ENCODE measurements at places on chromosomes 6 and 20.

GRCh38 chr6:161918628-161919205, 644.9 kb upstream of the AGPAT4 start:
- DNase-seq, result no peak

DNA sequence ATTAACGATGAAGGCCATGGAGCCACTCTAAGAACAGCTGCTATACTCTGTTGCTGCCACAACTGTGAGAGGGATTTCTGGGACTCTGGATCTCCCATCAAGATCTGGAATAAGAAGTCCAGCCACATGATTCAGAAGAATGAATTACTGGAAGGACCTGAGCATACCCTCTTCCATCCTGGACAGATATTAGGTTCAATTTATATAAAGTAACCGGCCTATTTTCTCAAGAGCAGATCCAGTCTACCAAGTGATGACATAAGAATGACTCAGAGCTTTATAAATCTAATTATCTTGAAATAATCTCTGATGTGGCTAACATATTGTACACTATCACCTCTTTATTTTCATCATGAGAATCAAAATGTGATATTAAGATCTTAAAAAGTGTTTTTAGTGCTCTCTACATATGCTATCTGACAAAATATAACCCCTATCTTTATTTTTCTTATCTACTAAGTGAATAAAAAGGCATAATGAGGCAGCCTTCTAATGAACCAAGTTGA, 45.1 kb downstream of the COL9A1 start:
- DNase-seq, result no peak

DNA sequence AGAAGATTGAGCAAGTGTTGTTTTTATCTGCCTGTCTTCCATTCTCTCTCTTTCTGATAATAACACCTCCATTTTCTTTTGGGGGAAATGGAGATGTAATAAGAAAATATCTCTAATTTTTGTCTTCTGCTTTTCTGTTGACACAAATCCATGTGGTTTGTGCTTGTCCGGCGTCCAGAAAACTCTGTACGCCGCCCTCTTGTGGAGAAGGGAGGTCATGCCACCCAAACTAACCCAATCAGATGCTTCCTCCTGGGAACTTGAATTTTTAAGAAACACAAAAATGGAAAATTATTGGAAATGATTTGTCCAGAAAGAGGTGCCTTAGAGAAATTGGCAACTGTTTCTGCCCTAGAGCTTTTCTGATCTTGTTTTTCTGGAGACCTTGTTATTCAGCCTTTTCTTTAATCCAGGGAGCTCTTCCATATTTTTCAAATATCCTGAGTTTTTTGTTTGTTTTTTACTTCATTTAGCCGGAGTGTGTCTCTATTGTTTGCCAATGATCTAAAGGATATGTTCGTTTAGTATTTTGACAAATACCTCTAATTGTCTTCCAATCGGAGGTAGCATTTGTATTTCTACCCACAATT, 17.8 kb upstream of the FNDC1 start:
- DNase-seq, result no peak

- no peak for DNase-seq
These were observed 21.2 kb upstream of the HLA-DQA1 start for GRCh38 chr6:32615885-32616532.

- DNase-seq, result no peak
These were observed 61.5 kb downstream of the FRK start for GRCh38 chr6:115999235-115999634.

DNA sequence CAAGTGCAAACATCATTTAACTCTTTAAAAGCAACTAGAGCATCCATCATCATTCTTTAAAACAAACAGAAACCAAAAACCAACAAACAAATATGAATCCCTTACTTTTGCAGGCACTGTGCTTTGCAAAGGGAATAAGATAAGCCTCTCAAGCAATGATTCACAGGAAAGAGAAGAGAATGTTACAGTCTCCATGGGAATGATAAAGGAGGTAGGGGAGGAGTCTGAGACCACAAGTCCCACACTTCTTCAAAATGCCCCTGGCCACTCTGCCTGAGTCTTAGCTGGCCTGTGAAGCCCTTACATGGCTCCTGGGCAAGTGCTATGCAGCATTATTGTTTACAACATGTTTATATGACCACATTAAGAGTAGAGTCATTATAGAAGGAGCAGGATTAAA, 257.7 kb upstream of the MARCKS start:
- DNase-seq, result no peak

DNA sequence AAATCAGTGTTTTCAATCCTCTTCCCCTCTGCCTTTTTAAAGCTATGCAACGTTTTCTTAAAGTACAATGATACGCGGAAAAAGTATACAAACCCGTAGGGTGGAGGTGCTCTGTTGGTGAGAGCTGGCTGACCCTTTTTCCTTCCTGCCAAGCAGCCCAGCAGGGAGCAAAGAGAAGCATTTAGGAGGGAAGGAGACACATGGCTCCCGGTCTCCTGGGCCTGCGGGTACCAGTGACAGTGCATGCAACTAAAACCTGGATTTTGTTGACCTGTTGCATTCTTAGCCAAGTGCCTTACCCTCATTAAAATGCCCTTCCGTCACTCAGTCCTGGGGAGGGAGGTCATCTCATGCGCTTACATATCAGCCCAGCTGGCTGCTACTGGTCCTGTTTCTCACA, 87.2 kb downstream of the SLX4IP start:
- no peak for DNase-seq

DNA sequence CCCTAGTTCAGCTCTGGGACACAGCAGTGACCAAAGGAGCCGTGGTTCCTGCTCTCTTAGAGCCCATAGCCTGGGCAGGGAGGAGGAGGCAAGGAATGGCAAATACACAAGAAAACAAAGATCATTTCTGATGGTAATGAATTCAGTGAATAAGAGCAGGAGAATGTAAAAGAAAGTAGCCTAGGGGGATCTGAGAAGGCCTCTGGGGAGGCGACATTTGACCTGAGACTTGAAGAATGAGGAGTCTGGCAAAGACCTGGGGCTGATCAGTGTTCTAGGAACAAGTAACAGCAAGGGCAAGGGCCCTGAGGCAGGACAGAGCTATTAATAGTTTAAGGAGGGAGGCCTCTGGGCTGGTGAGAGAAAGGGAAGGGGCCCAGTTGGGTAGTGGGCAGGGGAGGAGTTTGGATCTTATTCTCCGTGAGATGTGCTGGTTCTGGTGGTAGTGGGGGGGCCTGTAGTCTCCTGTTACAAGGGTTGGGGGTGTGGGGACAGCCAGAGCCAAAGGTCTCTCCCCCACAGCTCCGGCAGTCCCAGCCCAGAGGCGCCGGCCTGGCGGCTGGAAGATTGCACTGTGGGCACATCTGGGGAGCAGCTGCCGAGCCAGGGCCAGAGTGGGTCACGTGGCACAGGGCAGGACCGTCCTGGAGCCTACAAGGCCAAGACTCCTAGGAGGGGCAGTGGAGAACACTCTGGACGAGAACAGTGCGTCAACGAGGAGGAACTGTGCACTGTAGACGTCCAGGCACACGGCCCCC, 9.3 kb upstream of the ID1 start:
- peak; percentile 92 for DNase-seq
